Stimulated activated CD4-positive, alpha-beta T cell treated with anti-CD3 and anti-CD28 coated beads, Interleukin-1b, Interleukin-23, amount 100 ng/mL, for 48 hours (primary cell): ENCODE measurements at places on chromosomes 16 and 17.

DNA sequence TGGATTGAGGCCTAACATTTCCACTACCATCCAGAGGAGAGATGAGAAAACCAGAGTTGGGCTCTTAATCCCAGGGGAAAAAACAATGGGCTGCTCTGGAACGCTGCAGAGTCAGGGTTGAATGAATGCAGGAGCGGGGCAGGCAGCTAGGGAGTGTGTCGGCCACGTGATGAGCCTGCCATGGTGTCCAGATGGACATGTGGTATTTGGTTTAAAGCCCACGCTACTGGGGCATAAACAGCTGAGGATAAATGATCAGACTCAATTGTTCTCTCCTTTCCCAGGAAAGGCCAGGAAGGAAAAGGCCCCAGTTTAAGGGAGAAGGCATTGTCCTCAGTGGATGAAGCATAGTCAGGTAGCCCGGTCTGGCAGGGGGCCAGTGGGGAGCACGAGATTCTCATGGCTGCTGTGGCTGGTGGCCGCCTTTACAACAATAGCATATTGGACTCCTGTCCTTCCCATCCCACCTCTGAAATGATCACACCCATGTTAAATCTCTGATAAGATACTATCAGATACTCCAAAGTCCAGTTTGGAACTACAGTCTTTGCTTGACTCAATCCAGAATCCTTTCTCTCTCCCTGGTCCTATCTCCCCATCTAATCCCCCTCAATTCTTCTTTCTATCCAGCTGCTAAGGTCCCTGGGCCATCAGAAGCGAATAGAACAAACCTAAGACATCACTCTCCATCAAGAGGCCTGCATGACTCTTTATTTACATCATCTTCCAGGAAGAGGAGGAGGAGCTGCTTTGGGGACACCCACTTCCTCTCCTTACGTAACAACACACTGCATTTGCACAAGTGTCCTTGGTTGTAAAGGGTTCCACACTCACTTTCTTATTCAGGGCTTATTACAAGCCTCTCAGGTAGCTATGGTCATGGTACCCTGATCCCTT is 20.4 kb downstream of the CA4 start:
- DNase-seq = no peak

GRCh38 chr16:64295466-64295865 is 826.4 kb downstream of the CDH11 start:
- no peak for DNase-seq

DNA sequence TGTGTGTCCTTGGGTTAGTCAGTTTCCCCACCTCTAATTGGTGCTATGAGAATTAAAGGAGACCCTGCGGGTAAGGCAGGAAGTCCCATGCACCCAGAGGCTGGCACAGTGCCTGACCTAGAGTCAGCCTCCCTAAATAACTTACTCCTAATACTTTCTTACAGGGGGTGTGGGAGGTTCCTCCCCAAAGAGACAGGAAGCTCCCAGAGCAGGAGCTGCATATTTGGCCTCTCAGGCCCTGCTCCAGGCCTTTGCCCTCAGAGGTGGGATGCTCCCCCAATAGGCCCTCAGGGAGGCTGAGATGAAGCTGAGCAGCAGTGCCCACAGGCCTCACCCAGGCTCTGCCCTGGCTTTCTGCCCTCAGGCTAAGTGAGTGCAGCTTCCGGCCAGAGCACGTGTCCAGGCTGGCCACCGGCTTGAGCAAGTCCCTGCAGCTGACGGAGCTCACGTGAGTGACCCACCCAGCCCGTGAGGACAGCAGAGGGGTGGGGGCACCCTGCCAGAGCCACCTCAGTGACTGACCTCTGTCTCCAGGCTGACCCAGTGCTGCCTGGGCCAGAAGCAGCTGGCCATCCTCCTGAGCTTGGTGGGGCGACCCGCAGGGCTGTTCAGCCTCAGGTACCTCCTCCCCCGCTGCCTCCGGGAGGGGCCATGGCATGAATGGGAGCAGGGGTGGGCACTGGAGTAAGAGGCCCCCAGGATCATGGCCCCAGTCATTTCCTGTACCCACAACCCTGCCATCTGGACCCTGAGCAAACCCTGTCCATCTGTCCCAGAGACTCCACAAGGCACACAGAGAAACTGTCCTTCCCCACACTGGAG is 31.1 kb upstream of the CPNE2 start:
- DNase-seq = no peak

- DNase-seq = no peak
Measured at GRCh38 chr17:79023180-79023705, 726 bp upstream of the C1QTNF1 start.

DNA sequence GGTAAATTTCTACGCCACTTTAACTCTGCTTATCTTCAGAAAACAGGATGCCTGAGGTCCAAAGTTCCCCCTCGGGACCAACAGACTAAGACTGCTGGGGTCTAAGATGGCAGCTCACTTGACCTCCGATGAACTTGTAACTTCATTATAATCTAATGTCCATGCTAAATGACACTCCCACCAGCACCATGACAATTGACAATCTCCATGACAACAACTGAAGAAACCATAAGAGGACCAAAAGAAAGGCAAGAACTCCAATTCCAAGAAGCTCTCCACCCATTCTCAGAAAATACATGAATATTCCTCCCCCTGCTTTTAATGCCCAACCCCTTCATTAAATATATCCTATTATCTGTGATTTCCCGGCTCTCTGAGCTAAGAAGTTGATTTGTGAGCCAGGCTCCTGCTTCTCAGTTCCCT is 7.5 kb downstream of the CCL4 start:
- DNase-seq = no peak

DNA sequence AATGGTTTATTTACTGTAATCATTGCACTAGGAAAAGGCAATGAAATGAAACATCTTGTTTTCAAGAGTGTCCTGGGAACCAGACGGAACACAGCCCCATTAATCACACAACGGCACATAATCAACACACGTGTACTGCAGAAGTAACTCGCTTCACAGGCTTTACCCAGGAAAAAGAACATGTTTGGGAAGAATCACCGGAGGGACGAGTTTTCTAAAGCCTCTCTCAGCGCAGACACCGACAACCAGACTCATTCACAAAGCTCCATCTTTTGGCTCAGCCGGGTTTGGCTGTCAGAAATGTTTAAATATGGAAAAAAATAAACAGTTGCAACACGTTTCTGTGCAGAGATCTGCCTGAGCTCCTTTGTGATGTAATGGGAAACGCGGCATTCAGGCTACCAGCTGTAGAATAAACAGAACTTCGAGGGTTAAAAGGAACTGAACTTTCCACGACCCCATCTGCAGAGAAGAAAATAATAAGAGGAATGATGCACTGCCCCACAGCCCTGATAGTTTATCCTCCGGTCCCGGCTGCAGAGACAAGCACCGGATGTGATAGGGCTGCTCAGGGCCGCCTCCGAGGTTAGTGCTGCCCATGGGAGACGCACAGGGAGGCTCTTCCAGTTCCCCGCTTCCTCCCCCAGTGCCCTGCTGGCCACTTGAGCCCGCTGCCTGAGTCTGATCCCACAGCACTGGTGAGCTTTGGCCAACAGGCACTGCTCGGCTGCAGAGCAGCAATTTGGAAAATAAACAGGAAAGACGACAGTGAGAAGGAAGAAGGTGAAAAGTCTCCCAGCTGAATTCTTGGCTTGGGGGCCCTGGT is 119.8 kb downstream of the HIC1 start:
- DNase-seq = no peak

DNA sequence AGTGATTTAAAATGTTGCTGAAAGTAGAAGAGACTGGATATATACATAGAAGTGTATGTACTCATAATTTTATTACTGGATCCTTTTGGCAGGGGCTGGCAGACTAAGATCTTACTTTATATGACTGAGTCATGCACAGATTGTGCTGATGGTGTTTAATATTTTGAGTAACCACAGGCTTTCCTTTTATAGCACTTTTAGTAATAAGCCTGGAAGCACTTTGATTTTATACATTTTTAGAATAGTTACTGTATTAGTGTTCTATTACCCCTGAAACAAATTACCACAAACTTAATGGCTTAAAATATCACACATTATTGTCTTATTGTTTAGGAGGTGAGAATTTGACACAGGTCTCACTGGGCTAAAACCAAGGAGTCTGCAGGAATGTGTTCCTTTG is 113.4 kb upstream of the CDH8 start:
- DNase-seq = no peak

DNA sequence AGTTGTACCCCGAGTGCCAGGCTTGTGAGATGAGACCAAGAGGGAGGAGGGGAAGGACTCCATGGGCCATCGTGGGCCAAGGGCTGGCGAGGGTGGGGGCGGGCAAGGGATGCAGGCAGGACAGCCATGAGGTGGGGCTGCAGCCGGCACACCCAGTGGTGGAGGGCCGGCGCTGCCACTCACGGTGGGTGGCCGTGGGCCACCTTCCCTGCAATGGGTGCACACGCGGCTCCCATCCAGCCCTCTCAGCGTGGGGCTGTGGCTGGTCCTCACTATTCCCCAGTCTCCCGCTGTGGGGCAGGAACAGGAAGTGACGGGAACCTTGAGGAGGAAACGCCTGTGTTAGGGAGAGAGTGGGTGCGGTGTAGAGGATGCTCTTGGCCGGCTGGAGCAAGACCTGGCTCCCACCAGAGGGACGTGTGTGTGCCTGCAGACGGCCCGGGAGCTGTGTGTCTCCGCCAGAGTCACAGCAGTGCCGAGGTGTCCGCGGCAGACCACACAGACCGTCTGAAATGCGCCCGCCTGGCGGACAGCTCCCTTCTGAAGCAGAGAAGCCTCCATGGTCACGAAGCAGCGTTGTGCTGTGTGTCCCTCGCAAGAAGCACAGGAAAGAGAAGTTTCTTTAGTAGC is 23.6 kb downstream of the CIBAR2 start:
- DNase-seq = no peak

DNA sequence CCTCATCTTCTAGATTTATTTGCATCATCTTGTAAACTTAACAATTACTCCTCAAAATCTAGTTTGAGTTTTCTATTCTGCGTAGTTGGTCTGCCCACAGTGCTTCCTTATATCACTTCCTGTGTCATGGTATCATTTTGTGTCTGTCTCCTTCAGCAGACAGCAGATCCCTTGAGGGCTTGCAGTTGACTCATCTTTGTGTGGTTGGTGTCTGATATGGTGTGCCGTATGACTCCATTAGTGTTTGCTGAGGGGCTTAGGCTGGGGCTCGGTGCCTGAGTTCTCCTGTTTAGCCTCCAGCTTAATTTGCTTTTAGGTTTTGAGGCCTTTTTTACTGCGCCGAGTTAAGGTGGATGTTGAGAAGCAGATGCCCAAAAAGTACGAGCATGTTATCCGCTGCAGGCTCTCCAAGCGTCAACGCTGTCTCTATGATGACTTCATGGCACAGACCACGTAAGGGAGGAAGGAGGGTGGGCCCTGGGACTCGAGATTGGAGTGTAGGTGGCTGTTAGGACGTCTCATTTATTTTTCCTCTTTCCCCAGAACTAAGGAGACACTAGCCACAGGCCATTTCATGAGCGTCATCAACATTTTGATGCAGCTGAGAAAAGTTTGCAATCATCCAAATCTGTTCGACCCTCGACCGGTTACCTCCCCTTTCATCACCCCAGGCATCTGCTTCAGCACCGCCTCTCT is 16.9 kb downstream of the SRCAP start:
- peak; percentile 57 for DNase-seq
